ENCODE measurements at places on chromosomes 3 and 15.

DNA sequence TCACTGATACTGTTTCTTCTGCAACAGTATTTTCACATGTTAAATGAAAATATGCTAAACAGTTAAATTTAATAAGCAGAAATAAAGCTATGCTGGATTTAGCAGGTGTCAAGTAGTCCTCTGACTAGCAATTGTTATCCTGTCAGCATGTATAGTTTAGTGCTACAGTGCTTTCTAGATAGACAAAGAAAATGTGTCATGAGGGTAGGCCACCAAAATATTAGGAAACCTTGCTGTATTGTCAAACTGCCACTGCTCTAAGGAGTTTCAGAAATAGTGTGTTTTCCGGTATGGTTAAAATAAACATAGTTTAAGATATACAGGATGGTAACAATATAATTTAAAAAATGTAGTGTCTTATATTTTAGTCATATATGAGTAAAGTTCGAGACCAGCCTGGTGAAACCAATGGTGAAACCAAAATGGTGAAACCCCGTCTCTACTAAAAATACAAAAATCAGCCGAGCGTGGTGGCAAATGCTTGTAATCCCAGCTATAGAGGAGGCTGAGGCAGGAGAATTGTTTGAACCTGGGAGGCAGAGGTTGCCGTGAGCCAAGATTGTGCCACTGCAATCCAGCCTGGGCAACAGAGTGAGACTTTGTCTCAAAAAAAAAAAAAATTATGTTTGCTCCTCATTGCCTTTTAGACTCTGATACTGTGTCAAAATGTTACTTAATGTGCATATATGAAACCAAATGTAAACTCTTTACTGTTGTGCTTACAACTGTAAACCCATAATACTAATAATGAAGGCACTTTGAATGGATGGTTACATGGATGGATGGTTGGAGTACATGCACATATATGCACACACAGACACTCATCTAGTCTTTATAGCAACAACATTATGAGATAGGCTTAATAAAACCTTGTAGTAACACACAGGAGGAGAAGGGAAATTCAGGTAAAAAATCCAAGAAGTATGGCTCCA is 204.8 kb downstream of the RSRC1 start:
- DNase-seq = no peak

DNA sequence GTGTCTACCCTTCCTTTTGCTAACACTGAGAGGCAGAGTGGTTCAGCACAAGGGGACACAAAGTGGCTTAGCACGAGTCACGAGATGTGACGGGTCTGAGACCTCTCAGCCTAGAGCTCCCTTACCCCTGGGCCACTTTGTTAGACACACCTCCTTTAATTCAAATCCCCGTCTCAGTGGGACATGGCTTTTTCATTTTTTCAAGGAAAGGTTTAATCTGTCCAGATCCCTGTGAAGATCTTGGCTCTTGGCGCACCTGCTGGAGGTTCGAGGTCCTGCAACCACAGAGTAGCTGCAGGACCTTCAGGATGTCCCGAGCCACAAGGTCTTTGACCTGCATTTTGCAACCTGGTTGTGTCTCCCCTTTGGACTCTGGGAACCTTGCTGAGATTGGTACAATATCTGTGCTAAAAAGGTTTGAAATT is 52.0 kb downstream of the LPP start:
- no peak for DNase-seq

DNA sequence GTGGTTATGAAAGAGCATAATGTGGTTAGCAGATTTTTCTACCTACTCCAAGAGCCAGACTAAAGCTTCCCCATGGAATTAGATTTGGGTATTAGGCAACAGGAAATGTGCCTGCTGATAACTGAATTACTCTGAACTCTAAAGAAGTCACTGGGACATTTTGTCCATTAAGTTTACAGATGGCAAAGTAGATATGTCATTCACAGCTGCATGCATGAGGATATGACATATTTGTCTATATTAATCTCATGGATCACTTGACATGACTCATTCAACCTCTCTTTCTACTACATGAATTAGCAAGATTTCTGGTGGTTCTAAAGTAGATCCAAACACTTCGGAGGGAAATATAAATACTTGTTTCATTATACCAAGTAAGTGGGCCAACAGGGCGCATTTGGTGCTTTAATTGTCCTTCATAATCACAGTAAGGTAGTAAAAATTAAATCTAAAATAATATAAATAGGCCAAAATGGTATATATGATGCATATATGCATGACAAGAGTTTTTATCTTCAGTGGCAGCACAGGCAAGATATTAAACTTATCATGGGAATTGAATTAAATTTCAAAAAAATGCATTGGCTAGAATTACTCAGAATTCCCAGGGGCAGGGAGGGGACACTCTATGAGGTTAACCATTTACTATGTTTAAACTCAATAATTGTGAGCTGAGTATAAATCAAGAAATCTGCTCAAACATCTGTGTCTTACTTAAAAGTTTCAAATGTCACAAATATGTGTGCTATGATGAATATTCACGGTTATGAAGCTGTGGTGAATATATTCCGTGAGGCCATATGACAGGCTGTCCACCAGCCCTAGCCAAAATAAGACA is 365.3 kb upstream of the KCNMB2 start:
- no peak for DNase-seq

DNA sequence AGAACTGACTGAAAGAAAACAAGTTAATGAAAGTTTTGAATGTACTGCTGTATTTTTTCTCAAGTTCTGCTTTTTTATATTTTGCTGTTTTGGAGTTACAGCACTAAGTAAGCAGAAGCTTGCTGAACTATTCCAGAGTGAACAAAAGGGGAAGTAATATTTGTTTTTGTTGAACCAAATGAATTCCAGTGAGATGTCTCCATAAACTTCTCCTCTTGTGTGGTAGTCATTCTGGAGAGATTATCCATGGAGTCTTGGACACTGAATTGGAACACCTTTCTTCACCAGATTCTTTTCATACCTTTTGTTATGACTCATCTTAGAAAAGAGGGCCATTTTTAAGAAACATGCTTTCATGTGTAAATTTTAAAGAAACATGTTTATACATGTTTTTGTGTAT is 8.8 kb downstream of the ANKUB1 start:
- no peak for DNase-seq

DNA sequence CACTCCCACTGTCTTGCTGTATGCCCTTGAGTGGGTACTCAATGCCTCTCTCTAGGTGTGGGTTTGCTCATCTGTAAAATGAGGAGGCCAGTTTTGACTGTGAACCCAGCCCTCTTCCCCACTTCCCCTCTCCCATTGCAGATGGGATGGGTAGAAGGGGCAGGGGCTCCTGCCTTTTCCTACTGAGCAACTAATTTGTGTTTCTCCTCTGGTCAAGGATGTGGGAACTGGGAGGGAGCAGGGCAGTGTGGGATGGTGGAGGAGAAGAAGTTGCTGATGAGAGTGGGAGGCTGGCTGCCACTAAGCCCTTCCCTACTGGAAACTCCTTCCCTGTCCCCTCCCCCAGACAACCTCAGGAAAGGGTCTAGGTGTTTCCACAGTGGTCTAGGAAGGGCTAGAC is 20.1 kb upstream of the ANKDD1A start:
- no peak for DNase-seq

- DNase-seq = no peak
Observed at GRCh38 chr3:74599564-74599963, 14.9 kb downstream of the CNTN3 start.

GRCh38 chr3:155631323-155632019 is 113.4 kb downstream of the PLCH1 start:
- DNase-seq = no peak

DNA sequence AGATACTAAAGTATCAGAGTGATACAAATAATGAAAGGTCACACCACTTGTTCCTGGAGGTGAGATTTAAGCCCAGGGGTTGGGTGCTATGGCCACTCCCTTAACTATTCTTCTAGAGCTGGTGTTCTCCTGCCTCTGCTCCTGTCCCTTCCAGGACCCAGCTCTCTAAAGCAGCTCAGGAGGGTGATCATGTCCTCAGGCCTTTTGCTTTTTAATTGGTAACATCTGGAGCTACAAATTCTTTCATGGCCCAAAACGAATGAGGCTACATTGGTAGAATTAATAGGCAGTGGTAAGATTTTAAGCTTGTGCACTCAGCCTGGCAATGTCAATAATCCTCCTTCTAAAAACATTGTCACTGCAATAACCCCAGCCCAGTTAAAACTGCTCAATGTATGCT is 38.2 kb upstream of the CNOT10 start:
- DNase-seq = no peak

DNA sequence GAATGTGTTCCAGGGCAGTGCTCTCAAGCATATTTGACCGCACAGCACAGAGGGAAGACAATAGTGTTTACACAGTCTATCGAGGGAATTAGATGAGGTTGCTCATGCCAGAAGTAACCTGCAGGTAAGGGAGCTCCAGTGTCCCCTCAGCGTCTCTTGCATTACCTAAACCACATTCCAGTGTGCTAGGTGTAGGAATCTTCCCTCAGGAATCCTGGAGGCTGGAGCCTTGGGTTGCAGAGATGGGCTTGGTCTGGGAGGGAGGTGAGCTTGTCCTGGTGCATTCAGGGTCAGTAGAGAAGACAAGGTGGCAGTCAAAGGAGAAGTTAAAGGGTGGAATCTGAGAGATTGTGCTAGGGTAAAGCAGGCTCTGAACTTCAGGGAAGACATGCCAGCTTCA is 56.3 kb downstream of the SOX14 start:
- no peak for DNase-seq

- DNase-seq = no peak
Observed at GRCh38 chr15:75508840-75509532, 57.5 kb upstream of the SIN3A start.

DNA sequence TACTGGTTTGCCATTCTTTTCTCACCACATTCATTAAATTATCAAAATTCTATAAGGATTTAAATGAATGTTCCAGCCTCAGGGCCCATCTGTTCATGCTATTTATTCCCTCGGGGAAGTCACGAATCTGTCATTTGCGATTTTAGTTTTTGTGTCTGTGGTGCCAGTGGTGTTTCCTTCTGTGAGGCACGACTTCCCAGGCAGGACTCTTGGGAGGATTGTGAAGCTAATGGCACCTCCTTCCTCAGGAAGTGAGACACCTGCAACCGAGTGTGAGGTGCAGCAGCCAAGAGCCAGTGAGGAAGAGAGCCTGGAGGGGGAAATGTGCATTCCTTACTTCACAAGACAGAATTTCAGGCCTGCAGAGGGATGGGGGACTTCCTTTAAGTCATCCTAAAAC is 24.1 kb downstream of the SV2B start:
- peak; percentile 26 for DNase-seq

- DNase-seq = peak; percentile 23
Observed at GRCh38 chr3:87227104-87227834, at the start of gene CHMP2B. CHMP2B (plus strand) TSS chr3:87227309; CDS start chr3:87227523, 214 bp downstream.

GRCh38 chr15:69996321-69997160 is 101.2 kb downstream of the TLE3 start:
- DNase-seq = peak; percentile 31

Data from NCI-H1694 (cell line).